Stimulated activated effector memory CD8-positive, alpha-beta T cell treated with anti-CD3 and anti-CD28 coated beads, Interleukin-12 subunit alpha, Interleukin-12 subunit beta, amount 100 ng/mL, for 72 hours (primary cell): ENCODE measurements at places on chromosomes 3 and 15.

- DNase-seq = peak; percentile 45
Measured at GRCh38 chr3:119301662-119302061, 7.5 kb downstream of the ARHGAP31 start.

DNA sequence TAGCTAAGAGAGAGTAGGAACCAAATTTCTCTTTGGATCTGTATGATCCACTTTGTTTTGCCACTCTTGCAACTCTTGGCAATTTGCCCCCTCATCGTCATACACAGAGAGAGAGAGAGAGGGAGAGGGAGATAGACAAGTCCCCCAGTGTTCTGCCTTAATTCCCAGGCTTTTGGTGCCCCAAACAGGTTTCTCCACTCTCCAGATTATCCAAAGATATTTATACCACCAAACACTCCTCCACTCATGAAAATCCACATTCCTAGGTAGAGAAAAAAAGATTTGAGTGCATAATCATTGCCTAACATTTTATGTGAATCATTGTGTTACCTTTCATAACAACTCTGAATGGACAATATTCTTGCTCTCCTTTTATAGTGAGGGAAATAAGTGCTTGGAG lies 15.3 kb downstream of the ACP3 start:
- no peak for DNase-seq

- DNase-seq = no peak
Measured at GRCh38 chr3:176190755-176191154, 1006.5 kb downstream of the TBL1XR1 start.

- no peak for DNase-seq
Measured at GRCh38 chr15:57387564-57388076, 11.3 kb downstream of the CGNL1 start.

DNA sequence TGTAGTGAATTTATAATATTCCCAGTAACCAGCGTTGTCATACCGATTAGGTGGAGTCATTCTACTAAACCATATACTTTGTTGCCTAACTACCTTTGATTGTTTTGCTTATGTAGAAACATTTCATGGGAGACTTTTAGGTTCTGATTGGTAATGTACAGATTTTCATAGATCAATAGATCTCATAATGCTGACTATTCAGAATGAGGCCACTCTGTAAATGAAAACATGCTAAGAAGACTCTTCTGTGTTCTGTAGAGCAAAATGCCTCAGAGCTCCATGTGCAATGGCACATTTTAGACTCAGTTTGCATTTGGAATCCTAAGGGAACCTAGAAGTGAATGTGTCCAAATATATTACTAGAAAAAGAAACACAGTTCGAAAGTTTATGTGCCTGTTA lies 20.0 kb downstream of the CBLB start:
- DNase-seq = no peak

- DNase-seq = no peak
Measured at GRCh38 chr3:67635806-67636205, 18.6 kb downstream of the SUCLG2 start.

GRCh38 chr15:92429378-92430068 lies 35.8 kb downstream of the ST8SIA2 start:
- DNase-seq = no peak

DNA sequence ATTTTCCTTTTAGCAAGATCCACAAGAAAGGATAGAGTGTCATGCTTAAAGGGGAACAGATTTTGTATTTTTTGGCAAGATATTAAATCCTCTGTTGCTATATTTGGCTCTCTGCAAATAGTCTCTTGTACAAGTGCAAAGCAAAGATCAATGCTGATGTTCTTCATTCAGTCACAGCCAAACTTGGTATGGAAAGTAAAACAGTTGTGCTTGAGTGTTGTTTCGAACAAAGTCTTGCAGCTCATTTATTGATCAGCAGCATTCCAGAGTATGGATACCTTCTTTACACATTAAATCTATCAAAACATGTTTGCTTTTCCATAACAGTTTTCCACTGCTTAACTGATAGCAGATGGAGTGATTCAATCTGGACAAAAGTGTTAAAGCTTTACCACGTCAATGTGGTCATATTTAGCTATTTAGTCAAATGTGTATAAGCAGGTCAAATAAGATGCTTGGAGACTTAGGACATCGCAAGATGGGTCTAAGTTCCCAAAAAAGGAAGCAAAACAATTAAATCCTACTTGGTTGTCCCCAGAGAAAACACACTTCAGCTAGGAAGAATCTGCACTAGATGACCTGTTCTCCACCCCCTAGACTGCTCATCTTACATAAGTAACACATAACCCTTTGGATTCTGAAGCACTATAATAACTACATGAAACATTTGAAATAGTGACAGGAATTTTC lies 52.4 kb downstream of the VGLL3 start:
- DNase-seq = no peak

GRCh38 chr3:16374047-16374934 lies 109.3 kb downstream of the OXNAD1 start:
- no peak for DNase-seq

DNA sequence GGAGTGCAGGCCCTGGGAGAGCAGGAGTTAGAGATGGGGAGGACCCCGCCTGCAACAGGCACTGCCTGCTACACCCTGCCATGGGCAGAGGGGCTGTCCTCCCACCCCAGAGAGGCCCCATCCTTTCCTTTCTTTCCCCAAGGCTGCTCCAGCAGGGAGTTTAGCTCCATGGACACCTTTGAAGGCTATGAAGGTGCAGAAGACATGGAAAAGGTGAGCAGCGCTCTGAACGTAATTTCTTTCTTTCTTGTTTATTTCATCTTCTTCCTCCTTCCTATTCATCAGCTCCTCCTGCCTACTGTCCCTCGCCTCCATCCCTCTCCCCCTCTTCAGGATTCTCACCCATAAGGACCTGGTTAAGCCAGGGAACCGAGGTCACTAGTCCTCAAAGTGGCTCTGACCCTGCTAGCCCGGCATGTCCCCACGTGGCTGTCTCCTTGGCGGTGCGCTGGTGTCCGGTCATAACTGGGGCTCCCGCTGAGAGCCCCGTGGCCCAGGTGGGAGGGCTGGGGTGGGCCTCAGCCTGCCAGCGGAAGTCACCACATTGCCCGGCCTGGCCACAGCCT lies 16.0 kb upstream of the ADIPOQ start:
- peak; percentile 54 for DNase-seq

DNA sequence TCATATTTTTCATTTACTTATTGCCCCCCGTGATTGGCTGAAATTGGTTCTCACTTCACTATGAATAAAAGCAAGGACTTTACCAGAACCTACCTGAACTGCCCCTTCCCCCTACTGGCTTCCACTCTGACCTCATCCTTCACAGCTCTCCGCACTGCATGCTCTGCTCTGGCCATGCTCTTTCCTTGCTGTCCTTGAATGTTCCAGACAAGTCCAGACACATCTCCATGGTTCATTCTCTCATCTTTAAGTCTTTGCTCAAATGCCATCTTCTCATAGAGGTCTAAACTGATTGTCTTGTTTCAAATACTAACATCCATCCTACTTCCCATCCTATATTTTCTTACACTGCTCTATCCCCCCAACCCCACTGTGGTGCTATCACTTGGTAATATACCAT lies 129.4 kb downstream of the CHST2 start:
- DNase-seq = no peak

GRCh38 chr3:13552857-13553652 lies 4.1 kb downstream of the FBLN2 start:
- DNase-seq = no peak

DNA sequence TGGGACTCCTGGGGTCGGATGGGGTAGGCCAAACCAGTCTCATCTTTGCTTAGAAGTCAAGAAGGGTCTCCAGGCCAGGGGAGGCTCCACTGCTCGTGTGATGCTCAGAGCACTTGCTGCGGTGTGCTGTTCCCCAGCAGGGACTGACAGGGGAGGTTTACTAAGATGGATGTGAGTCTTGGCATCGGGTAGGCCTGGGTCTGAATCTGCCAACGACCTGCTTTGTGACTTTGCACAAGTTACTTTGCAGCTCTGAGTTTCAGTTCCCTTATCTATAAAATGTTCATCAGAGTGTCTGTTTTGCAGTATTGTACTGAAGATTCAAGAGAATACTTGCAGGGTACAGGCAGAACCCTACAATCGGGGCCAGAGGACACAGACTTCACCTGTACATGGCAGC lies 17.3 kb upstream of the CDCP1 start:
- DNase-seq = no peak

GRCh38 chr15:99249270-99249841 lies at the start of gene TTC23:
TSS of gene TTC23 (minus strand) at chr15:99249581. CDS start at chr15:99228712, 20,869 bp downstream.
- DNase-seq = no peak

DNA sequence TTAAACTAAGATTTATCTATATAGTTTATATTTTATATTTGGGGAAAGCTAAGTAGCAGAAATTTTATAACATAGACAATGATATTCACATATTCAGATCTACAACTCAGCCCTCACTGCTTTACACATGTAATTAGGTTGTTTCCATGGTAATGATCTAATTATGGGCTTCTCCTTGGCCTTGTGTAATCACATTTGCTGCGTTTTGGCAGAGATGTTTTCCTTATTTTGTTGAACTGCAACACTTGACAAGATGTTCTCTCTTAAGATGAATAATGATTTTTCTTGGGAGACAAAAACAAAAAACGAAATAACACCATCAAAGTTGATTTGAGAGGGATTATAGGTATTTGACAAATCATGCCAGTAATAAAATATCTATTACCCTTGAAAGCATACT lies 635.6 kb upstream of the TBL1XR1 start:
- DNase-seq = no peak

DNA sequence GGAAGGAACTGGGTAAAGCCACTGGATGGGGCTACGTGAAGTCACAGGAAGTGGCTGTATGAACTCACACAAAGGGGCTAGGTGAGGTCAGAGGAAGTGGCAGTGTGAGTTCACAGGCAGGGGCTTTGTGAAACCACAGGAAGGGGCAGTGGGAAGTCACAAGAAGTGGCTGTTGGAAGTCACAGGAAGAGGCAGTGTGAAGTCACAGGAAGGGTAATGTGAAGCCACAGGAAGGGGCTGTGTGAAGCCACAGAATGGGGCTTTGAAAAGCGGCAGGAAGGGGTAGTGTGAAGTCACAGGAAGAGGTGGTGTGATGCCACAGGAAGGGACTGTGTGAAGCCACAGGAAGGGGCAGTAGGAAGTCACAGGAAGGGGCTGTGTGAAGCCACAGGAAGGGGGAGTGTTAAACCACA lies 34.6 kb downstream of the GASK1A start:
- DNase-seq = no peak

DNA sequence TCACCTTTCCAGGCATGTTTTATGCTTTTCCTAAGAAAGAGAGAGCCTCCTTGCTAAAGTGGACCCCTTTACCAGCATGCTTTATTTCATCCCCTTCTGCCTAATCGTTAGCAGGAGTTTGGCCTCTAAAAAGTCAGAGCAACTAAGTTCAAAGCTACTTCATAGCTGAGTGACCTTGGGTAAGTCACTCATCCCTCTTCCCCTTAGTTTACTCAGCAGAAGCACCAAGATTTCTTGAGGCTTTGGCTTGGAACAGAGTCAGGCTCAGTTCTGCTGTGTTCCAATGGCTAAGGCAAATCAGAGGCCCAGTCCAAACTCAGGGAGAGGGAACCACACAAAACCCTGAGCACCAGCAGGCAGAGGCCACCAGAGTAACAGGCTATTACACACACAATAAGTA lies 254.9 kb downstream of the TJP1 start:
- no peak for DNase-seq

- no peak for DNase-seq
Measured at GRCh38 chr15:60423537-60423936, 25.8 kb upstream of the ANXA2 start.

DNA sequence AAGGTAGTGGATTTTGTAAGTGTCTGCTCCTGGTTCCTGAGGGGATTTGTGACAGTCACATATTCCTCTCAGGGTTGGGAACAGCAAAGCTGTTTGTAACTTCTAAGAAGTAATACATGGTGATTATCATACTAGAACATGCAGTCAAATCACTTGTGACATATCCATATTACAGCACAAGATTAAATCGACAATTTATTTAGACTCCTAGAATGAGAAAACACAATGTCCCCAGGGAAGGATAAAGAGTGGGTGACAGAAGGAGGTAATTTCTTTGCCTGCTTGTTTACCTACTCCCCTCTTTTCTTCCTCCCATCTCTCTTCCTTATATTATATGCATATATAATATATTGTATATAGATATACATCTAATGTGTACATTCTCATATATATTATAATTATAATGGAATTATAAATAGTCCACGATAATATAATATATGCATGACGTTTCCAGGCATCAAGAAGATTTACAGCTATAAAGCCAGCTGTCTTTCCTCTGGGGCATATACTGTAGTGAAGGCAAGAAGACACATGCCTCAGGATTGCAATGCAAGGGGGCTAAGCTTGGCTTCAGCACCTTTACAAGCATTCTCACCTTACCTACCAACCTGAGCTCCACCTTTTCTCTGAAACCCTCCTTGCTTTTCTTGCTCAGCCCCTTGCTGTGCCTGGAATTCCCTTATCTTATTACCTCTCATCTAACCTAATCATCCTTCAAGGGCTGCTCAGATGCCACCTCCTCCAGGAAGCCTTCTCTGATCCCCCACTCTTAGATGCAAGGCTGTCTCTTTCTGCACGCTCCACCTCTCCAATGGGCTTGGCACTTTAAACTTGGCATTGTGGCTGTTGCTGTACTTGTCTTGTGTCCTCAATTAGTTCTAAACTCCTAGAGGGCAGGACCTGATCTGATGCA lies 73.1 kb upstream of the PIAS1 start:
- no peak for DNase-seq

GRCh38 chr3:12464181-12464580 lies 20.1 kb upstream of the TSEN2 start:
- DNase-seq = no peak

GRCh38 chr3:57128826-57129667 lies 36.1 kb downstream of the IL17RD start:
- DNase-seq = no peak

DNA sequence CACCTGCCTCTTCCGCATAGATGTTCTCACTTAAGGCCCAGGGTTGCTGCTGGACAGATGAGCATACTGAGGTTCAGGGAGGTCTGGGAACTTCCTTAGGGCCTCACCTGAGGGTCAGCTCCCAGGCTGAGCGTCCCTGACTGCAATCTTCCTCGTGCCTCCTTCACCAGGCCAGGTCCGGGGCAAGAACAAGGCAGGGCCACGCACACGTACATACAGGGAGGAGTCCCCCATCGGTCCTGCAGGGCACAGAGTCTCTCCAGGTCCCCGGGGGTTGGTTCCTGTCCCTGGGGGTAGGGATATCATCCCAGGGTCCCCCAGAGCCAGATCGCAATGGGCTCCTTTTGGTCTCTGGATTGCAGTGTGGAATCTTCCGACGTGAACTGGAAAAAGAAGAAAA lies 130.1 kb downstream of the LRRK1 start:
- DNase-seq = peak; percentile 32

GRCh38 chr3:14633819-14634424 lies 17.6 kb upstream of the CCDC174 start:
- DNase-seq = peak; percentile 20
